Mucosa of descending colon (tissue), 3 donors: ENCODE measurements at places on chromosomes 2 and 18.

DNA sequence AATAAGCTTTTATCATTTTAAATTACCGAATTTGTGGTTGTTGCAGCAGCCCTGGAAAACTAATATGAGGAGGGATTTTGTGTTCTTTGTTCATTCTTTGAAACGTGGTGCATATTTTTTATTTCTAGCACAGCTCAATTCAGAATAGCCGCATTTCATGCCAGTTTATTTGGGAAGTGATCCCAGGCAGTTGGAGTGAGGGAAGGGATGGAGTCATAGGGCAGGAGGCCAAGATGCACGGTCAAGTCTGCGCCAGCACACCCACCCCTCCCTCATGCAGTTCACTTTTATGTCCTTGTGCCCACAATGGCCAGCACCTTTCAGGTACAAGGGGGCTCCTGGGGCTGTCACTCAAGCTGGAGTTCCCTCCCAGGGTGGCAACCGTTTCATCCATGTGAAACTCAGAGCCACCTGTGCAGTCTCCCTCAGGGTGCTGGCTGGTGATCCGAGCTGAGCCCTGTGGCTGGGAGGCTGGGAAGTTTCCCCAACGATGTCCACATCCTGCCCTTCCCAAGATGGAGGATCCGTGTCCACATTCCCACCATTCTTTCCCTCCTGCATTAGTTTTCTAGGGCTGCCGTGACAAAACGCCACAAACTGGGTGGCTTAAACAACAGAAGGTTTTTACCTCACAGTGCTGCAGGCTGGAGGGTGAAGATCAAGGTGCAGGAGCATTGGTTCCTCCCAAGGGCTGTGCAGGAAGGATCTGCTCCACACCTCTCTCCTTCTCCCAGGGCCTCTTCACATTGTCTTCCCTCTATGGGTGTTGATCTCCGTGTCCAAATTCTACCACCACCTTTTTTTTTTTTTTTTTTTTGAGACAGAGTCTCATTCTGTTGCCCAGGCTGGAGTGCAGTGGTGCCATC, 68.5 kb upstream of the ITGA6 start:
- no peak for DNase-seq

DNA sequence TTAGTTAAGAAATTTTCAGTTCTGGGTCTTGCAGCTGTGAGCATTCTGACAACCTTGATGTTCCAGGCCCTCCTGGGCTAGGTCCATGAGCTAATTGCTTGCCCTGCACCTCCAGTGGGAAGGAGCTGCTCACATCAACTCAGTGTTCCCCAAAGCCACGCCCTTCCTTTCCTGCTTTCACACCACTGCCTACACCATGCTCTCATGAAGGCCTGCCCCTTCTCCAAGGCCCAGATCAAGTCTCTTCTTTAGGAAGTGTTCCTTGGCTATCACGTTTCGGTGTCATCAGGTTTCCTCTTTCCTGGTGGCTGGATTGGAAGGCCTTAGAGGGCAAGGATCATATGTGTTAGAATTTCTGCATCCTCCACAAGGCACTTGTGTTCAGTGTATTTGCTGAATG, 18.8 kb downstream of the TMEM127 start:
- DNase-seq, result no peak

GRCh38 chr2:205372141-205372540, 310.2 kb upstream of the NRP2 start:
- no peak for DNase-seq

DNA sequence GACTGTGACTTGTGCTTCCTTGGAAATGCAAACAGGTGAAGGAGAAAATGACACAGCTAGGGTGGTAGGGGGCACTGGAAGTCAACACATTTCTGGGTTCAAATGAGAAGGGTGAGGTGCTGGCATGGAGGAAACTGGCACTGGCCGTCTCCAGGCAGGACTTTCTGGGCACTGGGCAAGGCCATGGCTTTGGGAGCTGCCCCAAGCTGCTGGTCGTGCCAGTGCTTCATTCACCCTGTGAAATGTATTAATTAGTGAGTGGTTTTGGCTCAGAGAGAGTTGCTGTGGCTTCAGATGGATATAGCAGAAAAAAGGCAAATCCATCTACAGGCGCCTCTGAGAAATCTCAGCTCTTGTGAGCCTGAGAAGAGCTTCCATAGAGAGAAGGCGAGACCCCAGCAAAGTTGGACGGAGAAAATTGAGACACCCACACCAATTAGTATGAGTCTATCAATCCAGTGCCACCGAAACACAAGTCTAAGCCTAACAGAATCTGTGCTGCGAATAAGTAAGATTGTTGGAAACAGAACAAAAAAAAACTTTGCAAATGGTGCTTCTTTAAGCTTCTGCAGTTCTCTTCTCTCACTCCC, 202.1 kb upstream of the TNP1 start:
- DNase-seq, result no peak

DNA sequence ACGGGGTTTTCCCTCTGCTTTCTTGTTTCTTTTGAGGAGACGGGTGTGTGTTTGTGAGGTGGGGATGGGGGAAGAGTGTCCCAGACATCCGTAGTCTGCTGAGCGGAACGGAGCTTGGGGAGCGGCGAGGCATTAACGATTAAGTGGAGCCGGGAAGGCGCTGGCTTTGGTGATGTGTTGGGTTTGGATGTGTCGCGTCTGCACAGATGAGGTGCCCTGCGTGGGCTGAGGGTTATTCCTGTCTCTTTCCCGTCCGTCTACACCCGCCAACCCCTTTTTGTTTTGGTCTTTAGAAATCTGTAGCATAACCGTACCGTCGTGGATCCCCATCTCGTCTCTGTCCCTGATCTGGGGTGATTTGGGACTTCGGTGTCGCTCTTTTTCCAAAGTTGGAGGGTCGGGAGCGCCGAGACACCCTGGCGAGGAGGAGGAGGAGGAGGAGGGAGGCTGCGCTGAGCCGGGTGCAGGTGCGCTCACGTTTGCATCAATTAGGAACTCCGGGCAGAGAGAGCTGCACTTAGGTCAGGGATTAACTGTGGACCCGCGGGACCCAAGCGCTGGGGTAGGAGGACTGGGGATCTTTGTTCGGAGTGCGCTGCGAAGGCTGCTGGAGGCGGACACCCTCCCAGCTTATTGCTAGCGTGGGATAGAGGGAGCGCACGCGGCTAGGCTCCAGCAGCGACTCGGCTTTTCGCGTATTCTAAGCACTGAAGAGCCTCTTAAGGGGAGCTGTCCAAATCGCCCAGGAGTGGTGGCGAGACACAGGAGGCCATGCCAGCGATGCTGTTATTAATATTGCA, 720.3 kb downstream of the DPP10 start:
- no peak for DNase-seq

DNA sequence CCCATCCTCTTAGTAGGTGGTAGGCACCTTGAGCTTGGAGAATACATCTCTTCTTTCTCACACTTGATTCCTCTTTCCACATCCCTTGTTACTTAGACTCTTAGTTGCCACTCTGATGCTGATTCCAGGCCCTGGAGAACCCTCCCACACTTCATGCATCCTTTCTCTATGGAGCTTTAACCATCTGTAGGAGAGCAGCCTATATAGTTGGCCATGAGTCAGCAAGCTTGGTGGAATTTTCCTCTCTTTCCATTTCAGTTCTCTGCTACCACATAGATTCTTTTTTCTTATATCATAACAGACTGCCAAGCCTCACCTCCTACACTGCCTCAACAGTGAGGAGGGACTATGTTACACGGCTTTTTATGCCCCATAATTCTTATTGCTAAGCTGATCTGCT, 851.6 kb upstream of the CDH2 start:
- DNase-seq, result no peak

- DNase-seq, result no peak
Measured at GRCh38 chr2:33000986-33001385, 54.2 kb downstream of the LTBP1 start.
